CD4-positive, alpha-beta memory T cell (primary cell): ENCODE measurements at places on chromosomes 3 and 15. TPM values are rescaled to one million over a fixed set of nuclear protein-coding genes. Genes with fewer than 3 reads are reported as not detected.

Gene NFKBIZ
- 79.5 TPM for total RNA-seq

Gene TMEM40
- not detected for total RNA-seq

Gene TMEM158
- total RNA-seq = not detected

Gene IL17RC
- 0.61 TPM for total RNA-seq

Gene FBXO40
- not detected for total RNA-seq

Gene EFCC1
- not detected for total RNA-seq
